ENCODE measurements at places on chromosomes 13 and 19.

DNA sequence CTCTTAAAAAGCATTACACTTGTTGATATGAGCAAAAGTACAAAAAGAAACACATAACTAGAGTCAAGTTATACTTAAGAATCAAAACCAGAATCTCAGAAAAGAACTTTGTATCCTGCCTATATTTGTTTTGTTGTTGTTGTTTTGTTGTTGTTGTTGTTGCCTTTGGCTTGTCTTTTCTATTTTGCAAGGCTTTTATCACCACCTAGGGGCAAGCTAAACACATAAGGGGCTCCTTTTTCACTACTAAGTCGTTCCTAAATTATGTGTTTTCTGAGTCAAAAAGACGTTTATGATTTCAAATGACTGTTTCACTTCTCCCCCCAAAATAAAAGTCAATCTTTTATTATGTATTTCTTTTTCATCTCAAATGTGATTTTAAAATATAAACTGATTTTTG lies 250.2 kb downstream of the RBM26 start:
- no peak for DNase-seq

DNA sequence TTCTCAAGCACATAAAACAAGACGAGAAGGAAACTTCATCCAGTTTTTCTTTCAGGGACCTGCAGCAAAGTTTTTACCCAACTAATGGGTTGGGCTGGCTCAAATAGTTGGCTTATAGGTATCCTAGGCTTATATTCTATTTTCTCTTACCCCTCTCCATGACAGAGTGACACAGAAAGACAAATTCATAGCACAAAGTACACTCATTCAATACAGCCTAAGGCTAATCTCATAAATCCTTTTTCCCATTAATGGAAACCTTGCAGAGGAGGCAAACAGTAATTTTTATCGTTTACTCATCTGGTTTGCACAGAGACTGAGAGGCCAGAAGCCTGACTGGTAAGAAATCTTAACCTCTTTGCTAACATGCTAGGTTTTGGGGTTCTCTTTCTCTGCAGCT lies 1589.9 kb downstream of the SLITRK1 start:
- DNase-seq, result no peak

DNA sequence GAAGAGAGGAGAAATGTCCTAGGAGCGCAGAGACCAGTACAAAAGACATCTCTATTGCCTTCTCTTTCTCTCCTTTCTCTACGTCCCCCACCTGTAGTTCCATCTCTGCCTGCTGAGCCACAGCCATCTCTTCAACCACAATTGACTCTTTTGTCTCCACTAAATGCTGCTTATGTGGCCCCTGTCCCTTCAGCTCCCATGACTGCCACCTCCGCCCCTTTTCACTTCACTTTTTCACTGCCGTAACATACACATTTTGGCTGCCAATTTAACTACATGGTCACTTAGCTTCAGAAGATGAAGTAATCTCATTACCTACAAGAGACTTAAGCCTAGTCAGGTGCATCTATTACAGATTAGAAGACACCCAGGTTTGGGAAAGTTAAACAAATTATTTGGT lies 81.9 kb downstream of the MZT1 start:
- DNase-seq, result no peak

GRCh38 chr13:84481958-84482357 lies 599.7 kb upstream of the SLITRK1 start:
- no peak for DNase-seq

- no peak for DNase-seq
Observed at GRCh38 chr13:102907886-102908515, 62.2 kb downstream of the ERCC5 start.

DNA sequence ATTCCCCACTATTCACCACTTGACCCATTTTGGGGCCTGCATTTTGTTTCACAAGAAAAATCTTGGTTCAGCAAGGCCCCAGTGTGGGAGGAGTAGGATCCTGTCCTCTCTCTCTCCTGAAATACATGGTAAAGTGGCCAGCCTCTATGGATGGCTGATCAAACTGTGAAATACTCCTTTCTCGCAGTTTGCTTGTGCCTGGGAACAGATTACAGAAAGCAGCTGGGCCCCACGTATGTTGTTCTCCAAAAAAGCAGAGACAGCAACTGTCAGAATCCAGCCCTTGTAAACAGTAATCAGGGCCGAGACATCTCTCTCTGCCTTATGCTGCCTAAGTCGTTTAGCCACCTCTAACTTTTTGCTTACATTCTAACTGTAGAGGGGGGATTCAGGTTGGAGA lies 61.0 kb upstream of the RAP2A start:
- no peak for DNase-seq

GRCh38 chr13:25607096-25607495 lies 235.3 kb downstream of the ATP8A2 start:
- DNase-seq, result no peak

- DNase-seq, result peak; percentile 68
Observed at GRCh38 chr13:98480915-98481877, 95.7 kb downstream of the STK24 start.

GRCh38 chr13:69912630-69913029 lies 195.0 kb upstream of the ATXN8OS start:
- no peak for DNase-seq

DNA sequence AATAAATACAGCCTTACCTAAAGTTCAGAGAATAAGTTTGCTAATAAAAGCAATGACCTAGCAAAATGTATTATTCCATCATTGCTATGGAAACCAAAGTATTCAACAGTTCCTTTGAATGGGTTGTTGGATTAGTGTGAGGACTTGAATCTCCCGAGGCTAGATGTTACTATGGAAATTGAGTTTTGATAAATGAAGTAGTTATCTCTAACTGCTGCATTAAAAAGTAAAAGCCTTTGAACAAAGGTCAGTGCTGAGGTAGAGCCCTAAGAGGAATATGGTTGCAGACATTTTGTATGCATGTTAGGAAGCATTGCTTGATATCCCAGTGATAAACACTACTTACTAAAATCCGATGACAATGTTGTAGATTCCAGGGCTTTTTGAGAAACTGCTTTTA lies 6.2 kb downstream of the KLF5 start:
- no peak for DNase-seq

GRCh38 chr19:19113040-19113626 lies 25.1 kb downstream of the TMEM161A start:
- DNase-seq, result no peak

GRCh38 chr19:31119951-31120690 lies 229.1 kb downstream of the TSHZ3 start:
- no peak for DNase-seq

GRCh38 chr13:29954082-29955028 lies 103.9 kb upstream of the UBL3 start:
- no peak for DNase-seq

GRCh38 chr19:19385131-19385895 lies 20.2 kb upstream of the GATAD2A start:
- peak; percentile 100 for DNase-seq

DNA sequence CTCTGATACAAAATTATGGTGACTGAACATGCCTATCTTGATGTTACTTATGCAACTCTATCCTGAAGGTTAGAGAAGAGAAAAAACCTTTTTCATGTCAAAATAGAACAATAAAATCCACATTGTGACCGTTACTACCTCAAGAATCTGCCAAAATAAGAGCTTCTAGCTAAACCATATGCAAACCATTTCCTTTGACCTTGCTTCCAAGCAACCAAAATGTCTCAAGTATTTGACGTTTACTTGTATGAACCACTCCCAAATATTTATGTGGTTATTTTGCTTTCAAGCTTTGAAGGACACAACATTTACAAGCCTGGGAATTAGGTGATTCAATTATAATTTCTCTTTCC lies 13.9 kb downstream of the FOXO1 start:
- DNase-seq, result no peak

- no peak for DNase-seq
Observed at GRCh38 chr13:27549406-27549981, 70.8 kb downstream of the LNX2 start.

DNA sequence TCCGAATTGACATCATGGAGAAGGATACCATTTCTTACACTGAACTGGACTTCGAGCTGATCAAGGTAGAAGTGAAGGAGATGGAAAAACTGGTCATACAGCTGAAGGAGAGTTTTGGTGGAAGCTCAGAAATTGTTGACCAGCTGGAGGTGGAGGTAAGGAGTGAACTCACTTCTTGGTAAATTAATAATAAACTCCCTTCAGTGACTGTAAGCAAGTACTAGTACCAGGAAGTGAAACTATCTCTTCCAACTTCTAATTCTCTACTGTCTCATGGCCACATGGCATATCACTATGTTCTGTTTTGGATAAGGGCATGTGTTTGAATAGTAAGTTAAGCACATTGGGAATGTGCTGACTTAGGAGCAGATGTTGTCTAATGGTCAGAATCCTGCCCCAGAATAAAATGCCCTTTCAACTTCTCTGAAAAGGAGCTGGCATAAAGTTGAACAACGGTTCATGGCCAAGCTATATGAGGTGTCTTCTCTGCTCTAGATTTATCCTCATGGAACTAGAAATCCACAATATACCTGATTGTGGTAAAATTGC lies 13.4 kb downstream of the OLFM4 start:
- DNase-seq, result no peak

DNA sequence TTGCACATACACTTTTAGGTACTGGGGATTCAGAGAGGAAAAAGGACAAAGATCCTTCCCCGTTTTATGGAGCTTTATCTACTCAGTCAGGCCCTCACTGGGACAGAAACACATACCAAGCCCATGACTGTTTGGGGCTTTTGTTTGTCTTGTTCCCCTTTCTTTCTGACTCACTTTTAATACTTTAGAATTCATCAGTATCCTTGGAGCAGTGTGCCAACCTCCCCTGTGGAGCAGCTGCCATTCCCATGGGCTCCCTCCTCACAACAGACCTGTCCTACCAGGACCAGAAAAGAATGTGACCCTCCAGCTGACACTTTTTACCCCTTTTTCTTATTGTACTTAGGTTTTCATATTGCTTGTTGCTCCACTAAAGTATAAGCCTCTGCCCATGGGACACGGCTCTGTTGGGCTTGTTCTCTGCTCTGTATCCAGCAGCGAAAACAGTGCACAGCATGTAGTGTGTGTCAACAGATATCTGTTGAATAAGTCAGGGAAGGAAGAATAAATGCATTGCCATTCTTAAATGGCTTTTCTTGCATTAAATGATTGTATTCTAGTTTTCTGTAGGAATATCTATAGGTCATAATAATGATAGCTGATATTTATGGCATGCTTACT lies 431.1 kb downstream of the EFNB2 start:
- DNase-seq, result no peak

DNA sequence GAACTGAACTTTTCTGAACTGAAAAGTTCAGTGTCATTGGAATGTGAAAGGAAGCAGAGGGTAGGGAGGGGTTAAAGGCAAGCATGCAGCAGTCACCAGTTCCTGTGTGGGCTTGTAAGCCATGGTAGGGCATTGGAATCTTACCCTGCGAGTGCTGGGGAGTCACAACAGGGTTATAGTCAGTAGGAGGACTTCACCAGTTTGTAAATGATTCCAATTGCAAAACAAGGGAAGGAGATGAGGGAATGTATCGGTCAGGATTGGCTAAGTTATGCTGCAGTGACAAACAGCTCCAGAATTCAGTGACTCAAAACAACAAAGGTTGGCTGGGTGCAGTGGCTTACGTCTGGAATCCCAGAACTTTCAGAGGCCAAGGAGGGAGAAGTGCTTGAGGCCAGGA lies 12.8 kb downstream of the LYPD3 start:
- DNase-seq, result no peak

DNA sequence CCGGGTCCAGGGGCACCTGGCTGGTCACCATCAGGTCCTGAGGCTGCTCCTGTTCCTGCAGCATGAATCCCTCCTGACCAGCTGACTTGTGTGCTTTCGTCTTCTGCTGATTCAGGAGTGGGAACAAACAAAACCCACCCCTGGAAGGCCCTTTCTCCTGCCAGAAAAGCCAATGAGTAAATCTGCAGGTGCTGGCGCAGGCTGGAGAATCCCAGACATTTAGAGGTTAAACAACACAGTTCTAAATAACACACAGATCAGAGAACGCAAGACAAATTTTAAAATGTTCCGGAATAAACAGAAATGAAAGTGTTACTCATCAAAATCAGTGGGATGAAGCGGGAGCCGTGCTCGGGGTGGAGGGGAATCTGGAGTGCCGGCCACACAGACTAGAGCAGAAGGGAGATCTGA lies 60.6 kb upstream of the C13orf46 start:
- no peak for DNase-seq

- no peak for DNase-seq
Observed at GRCh38 chr13:110280985-110281688, 25.8 kb downstream of the COL4A1 start.

GRCh38 chr19:6519289-6519688 lies 11.5 kb upstream of the TNFSF9 start:
- DNase-seq, result no peak

GRCh38 chr13:91520952-91521351 lies 122.5 kb downstream of the GPC5 start:
- no peak for DNase-seq

- DNase-seq, result no peak
Observed at GRCh38 chr13:24254146-24254841, 55.1 kb upstream of the C1QTNF9 start.

DNA sequence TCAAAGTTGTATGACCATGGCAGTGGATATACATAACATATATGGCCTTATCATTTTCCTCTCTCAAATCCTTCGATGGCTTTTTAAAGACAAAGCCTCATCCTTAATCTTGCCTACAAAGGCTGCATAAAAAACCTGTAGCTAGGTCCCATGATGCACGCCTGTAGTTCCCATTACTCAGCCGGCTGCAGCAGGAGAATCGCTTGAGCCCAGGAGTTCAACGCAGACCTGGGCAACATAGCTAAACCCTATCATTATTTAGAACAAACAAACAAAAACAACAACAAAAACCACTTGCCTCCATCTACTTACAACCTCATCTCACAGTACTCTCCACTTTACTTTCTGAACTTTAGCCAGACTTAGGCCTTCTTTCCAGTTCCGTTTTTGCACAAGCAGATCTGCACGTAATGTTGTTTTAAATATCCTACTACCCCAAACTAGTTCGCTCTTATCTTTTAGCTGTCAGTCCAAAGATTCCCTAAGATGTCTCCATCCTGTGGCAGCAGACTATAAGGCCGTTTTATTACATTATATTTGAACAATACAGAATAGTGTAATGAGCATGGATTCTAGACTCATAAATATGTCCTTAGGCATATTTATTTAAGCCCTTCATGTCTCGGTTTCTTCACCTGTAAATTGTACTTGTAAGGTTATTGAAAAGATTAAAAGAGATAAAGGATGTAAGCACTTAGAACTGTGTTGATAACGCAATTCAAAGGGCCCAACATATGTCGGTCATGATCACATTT lies 969 bp upstream of the POMP start:
- DNase-seq, result no peak

DNA sequence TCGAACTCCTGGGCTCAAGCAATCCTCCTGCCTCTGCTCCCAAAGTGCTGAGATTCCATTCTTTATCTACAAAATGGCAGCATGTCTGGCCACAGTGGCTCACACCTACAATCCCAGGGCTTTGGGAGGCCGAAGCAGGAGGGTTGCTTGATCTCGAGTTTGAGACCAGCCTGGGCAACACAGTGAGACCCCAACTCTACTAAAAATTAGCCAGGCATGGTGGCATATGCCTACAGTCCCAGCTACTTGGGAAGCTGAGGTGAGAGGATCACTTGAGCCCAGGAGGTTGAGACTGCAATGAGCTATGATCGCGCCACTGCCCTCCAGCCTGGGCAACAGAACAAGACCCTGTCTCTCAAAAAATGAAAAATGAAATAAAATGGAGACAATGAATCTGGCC lies 6.1 kb downstream of the NAPA start:
- DNase-seq, result no peak
